Thyroid gland (tissue), 4 donors: ENCODE measurements at places on chromosomes 12 and 14. TPM values are rescaled to one million over a fixed set of nuclear protein-coding genes. Genes with fewer than 3 reads are reported as not detected.

The GALNT6 gene
- 5.8 TPM for total RNA-seq

DNA sequence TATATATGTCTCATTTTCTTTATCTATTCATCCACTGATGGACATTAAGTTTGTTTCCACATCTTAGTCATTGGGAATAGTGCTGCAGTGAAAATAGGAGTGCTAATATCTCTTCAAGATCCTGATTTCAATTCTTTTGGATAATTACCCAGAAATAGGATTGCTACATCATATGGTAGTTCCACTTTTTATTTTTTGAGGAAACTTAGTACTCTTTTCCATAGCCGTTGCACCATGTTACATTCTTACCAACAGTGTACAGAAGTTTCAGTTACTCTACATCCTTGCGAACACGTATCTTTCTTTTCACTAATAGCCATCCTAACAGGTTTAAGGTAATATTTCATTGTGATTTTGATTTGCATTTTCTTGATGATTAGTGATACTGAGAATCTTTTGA lies 29.8 kb downstream of the TESPA1 start:
- no peak overlapping the region for H3K4me3 ChIP-seq
- no peaks in the 10 kb centered on the region for H3K36me3 ChIP-seq
- no peaks in the 10 kb centered on the region for H3K4me1 ChIP-seq
- no peak overlapping the region for H3K27ac ChIP-seq

DNA sequence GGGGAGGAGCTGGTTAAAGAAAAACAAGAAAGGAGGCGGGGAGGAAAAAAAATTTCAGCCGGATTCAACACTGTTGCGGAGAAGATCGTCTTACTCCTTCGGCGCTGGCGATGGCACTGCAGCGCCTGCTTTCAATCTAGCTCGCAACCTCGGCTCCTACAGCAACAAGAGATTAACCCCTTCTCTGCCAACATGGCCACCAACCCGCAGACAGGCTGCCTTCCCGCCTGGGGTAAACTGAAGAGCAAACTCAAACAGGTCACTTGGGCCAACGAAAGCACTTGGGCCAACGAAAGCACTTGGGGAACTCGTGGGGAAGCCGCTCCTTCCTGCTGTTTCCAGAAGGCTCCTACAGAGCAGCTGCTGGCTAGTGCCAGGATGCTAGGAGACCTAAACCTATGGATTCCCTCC lies 73.7 kb downstream of the CIT start:
- no peaks in the 10 kb centered on the region for H3K27me3 ChIP-seq
- peak; percentile 5 for DNase-seq
- no peak overlapping the region for H3K27ac ChIP-seq
- H3K4me3 ChIP-seq: no peak overlapping the region

- peak overlapping the region; percentile 87 for H3K27ac ChIP-seq
- H3K4me3 ChIP-seq: peak overlapping the region; percentile 56
- peaks cover 8% of the 10 kb centered on the region for H3K4me1 ChIP-seq
Observed at GRCh38 chr12:26195641-26196420, 458 bp downstream of the SSPN start.

GRCh38 chr12:52074971-52075724 lies 4.4 kb upstream of the SMIM41 start:
- no peaks in the 10 kb centered on the region for H3K27me3 ChIP-seq
- H3K27ac ChIP-seq: peak overlapping the region; percentile 45
- H3K4me3 ChIP-seq: no peak overlapping the region

- H3K27me3 ChIP-seq: no peaks in the 10 kb centered on the region
- H3K27ac ChIP-seq: no peak overlapping the region
- H3K36me3 ChIP-seq: no peaks in the 10 kb centered on the region
- no peak for DNase-seq
Observed at GRCh38 chr14:56057767-56058166, 60.4 kb upstream of the PELI2 start.
